Spinal cord (tissue), 10 donors: ENCODE measurements at places on chromosomes 4 and X.

DNA sequence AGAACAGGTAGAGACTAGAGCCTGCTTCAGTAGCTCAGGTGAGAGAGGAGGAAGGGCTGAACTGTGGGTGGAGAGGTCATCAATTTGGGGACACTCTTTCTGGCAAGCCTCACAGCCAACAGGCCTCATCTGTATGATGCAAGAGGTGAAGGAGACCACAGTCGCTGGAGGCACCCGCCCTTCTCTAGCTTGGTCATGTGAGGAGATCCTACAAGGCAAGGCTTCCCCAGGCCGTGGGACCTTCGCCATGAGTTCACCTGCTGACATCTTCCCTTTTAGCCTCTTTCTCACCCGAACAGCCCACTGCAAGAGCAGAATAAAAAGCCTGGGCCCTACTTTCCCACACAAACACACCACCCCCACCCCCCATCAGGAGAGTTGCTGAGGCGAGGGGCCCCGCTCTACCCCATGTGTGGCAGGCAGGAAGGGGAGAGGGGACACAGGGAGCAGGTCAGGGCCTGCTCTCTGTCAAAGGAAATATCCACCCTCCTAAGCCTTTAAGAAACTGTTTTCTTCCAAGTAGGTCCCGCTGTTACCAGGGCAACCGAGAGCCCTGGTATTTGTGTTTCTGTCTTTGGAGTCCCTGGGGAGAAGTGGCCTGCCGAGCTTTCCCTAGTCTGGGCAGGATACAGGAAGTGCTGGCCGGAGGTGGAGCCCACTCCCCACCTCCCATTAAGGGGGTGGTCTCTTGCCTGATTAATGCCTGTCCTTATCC is 8.1 kb downstream of the RTL5 start:
- no peak for DNase-seq

- DNase-seq, result no peak
Measured at GRCh38 chrX:18099745-18100144, 120.9 kb downstream of the BEND2 start.

- no peak for DNase-seq
Measured at GRCh38 chr4:88318751-88319350, 34.5 kb upstream of the PPM1K start.

GRCh38 chrX:112967341-112967740 is 126.7 kb upstream of the AMOT start:
- DNase-seq, result no peak

GRCh38 chrX:2697306-2697705 is 6.2 kb downstream of the CD99 start:
- no peak for DNase-seq

DNA sequence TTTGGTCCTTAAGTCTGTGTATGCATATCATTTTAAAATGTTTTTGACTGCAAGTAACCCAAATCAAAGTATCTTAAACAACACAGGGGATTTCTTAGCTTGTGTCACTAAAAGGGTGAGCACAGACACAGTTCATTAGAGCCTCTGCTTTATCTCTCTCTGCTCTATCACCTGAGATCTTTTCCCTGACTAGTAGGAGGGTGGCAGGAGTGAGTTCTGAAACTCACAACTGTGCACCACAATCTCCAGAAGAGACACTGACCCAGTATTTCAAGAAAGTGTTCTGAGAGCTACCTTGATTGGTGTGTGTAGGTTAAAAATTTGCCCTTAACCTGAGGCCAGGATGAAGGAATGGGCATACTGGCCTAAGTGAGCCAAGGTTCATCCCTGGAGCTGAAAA is 24.8 kb downstream of the CCSER1 start:
- DNase-seq, result no peak

DNA sequence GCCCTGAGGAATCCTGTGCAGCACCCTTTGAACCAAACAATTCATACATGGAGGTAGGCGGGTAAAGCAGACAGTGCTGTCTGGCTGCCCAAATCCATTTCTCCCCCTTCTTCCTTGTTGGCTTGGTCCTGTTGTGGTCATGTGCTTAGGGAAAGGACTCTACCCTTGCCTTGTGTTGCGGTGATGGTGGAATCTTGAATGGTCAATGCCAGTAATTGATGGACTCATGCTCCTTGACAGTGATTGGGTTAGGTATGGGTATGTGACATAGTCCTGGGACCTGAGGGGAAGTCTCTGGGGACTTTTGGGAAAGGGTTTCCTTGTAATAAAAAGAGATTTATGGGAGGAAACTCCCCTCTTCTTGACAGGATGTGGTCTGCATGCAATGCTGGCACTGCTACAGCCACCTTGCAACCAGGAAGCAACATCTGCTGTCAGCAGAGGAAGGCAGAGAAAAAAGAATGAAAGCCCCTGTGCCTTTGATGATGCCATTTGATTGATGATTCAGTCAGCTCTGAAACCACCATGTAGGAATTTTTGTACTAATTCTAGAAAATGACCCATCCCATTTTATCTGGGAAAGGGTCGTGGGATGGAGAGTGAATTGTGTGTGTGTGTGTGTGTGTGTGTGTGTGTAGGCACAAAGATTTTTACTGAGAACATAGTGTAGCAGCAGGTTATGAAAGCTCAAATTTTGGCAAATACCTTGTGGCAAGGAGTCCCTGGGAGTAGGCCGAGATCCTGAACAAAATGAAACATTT is 30.0 kb upstream of the HUWE1 start:
- no peak for DNase-seq

GRCh38 chr4:169142391-169142790 is 128.4 kb downstream of the SH3RF1 start:
- no peak for DNase-seq

- no peak for DNase-seq
Measured at GRCh38 chr4:152677117-152677516, 2.7 kb downstream of the TMEM154 start.

- no peak for DNase-seq
Measured at GRCh38 chrX:127057891-127058619, 238.5 kb downstream of the PRR32 start.

- DNase-seq, result no peak
Measured at GRCh38 chr4:74638689-74639088, 155.6 kb downstream of the BTC start.

GRCh38 chrX:53071604-53072417 is 10.4 kb upstream of the TSPYL2 start:
- DNase-seq, result peak; percentile 89
